ENCODE measurements at places on chromosomes 6 and 20. TPM values are rescaled to one million over a fixed set of nuclear protein-coding genes. Genes with fewer than 3 reads are reported as not detected.

Gene SPATS1
- total RNA-seq: not detected

Gene SLC44A4
- total RNA-seq: 0.16 TPM

Gene VSTM2L
- 10.5 TPM for total RNA-seq

Gene ASIP
- total RNA-seq: not detected

Gene NOX3
- total RNA-seq: not detected

Gene R3HDML
- total RNA-seq: 0.20 TPM

Gene PSMB8
- total RNA-seq: 21.7 TPM

Gene TCP11
- total RNA-seq: not detected

Gene CST4
- not detected for total RNA-seq

Gene ACTL10
- total RNA-seq: not detected

Gene RAET1G
- 9.7 TPM for total RNA-seq

Gene SIRPA
- total RNA-seq: 25.7 TPM

Gene ALDH5A1
- total RNA-seq: 7.0 TPM

Gene GLYATL3
- total RNA-seq: not detected

Gene OPRL1
- 0.78 TPM for total RNA-seq

Gene KIF25
- total RNA-seq: not detected

Gene TPBG
- total RNA-seq: 46.2 TPM

Gene CD164
- 104 TPM for total RNA-seq

Gene NKAIN2
- total RNA-seq: not detected

All from A549 treated with CORT108297 at 1 μM for 4 hours (cell line).